ENCODE measurements at places on chromosomes 11 and 22. TPM values are rescaled to one million over a fixed set of nuclear protein-coding genes. Genes with fewer than 3 reads are reported as not detected.

The ATM gene
- 34.1 TPM for total RNA-seq

DNA sequence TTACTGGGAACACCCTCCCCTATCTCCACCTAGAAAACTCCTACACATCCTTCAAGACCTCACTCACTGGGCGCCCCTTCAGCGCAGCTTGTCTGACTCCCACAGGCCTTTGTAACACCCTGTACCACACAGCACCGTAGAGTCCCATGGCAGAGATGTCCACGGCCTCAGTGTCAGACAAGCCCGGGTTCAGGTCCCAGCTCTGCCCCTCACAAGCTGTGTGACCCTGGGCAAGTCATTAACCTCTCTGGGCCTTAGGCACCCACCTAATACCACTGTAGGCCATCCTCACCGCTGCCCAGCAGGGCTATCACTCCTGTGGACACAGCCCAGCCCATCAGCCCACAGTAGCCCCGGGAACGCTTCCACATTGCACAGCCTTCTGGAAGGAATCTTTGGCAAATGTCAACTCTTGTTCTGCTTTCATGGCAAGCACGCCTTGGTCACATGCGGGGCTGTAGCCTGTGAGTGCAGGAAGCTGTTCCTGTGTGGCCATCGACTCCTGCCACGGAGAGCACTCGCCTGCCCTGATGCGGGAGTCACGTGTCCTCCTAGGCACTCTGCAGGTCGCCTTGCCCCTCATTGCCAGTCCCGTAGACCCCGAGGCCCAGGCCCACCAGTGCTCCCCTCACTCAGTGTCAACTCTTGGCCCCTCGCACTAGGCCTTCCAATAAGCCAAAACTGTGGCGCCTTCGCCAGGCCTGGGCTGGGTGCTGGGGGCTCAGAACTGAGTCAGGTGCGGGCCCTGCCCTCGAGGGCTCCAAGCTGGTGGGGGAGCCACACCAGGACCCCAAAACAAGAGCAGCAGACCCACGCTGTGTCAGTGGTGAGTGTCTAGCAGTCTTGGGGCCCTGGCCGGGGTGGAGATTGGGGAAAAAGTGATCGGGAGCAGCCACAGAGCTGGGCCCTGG lies 32.9 kb upstream of the RFPL3 start:
- no peak overlapping the region for H3K27ac ChIP-seq
- no peaks in the 10 kb centered on the region for H3K36me3 ChIP-seq
- no peaks in the 10 kb centered on the region for H3K27me3 ChIP-seq
- peak; percentile 89 for DNase-seq

DNA sequence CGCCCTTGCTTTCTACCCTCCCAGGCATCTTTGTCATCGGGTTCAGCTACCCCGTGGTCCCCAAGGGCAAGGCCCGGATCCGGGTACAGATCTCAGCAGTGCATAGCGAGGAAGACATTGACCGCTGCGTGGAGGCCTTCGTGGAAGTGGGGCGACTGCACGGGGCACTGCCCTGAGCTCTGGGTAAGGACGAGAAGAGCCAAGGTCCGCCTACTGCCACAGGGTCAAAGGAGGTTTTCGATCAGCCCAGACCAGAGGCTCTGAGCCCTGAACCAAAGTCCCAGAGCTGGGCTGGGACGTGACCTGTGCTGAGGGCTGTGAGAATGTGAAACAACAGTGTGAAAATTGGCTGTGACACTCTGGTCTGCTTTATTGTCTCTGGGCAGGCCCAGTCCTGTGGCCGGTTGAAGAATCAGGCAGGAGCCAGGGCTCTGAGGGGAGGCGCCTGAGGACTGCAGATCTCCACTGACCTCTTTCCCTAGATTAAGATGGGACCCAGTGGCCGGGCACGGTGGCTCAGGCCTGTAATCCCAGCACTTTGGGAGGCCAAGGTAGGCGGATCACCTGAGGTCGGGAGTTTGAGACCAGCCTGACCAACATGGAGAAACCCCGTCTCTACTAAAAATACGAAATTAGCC lies 6.5 kb upstream of the GALR3 start:
- no peak for DNase-seq
- no peak overlapping the region for H3K27ac ChIP-seq
- H3K4me3 ChIP-seq = no peak overlapping the region
- peaks cover 30% of the 10 kb centered on the region for H3K36me3 ChIP-seq
- peaks cover 21% of the 10 kb centered on the region for H3K4me1 ChIP-seq

DNA sequence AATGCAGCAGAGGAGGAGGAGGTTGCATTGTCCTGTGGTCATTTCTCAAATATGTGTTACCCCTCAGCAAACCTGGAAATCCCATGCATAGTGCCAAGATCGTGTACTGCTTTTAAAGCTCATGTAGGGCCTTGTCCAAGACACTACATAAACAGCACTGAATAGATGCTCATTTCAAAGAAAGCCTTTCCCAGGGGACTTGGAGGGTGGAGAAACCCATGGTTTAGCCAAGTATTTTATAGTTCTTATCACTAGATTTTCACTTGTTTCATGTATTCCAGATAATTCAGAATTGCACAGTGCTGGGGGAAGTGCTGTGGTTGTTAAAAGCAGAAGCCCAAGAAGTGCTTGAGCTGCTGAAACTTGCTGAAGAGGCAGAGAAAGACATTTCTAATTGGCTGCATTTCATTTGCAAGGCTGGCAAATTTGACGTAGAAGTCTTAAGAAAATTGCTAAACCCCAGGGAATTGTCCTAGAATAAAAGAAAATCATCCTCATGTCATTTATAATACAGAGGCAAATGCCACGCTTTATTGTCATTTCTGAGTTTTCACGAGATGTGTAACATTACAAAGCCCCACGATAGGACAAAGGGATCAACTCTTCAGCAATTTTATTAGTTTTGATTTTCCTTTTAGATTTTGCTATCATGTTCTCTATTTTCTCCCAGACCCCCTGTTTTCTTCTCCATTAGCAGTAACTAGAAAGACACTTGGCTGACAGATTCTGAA lies 20.1 kb downstream of the CSRP3 start:
- H3K27me3 ChIP-seq = no peaks in the 10 kb centered on the region
- H3K4me1 ChIP-seq = no peaks in the 10 kb centered on the region
- no peak overlapping the region for H3K27ac ChIP-seq
- H3K36me3 ChIP-seq = no peaks in the 10 kb centered on the region

GRCh38 chr22:37896181-37896592 lies 9.9 kb upstream of the MICALL1 start:
- H3K27me3 ChIP-seq = no peaks in the 10 kb centered on the region
- no peak overlapping the region for H3K4me3 ChIP-seq
- H3K36me3 ChIP-seq = peaks cover 4% of the 10 kb centered on the region
- no peak for DNase-seq
- peak overlapping the region; percentile 68 for H3K27ac ChIP-seq
- H3K4me1 ChIP-seq = peaks cover 24% of the 10 kb centered on the region

DNA sequence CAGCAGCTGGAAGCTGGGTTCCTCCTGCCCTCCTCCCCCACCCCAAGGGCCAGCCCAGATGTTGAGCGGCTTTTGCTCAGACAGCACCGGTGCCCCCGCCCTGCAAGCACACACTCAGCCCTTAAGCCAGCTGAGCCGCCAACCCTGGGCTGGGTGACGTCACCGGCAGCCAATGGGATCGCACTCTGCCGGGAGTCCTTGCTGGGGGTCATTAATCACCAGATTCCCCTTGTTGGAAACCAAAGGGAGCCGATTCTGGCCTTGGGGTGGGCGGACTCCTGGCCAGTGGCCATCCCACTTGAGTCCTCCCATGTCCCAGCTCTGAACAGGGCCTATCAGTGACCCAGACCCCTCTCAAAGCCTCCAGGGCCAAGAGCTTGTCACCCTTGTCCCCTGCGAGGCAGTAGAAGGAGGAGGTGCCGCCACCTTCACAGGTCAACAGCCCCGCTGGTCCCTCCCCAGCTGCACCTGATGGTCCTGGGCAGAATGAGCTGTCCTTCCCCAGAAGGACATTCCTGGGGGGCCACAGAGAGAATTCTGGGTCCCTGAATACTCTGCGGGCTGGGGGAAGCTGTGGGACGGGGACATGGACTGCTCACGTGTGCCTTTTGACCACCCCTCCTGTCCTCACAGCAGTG lies 7.4 kb downstream of the DUSP8 start:
- DNase-seq = no peak
- peak overlapping the region; percentile 51 for H3K27ac ChIP-seq
- peak overlapping the region; percentile 7 for H3K4me3 ChIP-seq
- H3K27me3 ChIP-seq = no peaks in the 10 kb centered on the region

DNA sequence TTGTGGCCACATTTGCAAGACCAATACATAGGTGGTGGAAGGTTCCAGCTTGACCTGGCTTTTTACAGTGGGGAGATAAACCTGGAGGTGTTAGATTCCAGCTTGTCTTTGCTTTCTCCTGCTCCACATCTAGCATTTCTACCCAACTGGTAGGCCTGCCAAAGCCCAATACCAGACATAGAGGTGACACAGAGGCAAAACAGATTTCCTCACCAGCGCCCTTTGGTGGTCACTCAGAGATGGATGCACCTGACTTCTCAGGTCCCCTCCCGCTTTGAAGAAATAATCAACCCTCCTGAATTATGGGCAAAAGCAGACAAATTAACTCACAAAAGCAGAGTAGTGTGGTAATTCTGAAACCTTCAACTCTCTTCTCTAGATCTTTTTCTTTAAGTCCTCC lies 1356.2 kb downstream of the FAM181B start:
- H3K27ac ChIP-seq = no peak overlapping the region
- no peak overlapping the region for H3K4me3 ChIP-seq
- DNase-seq = no peak
- H3K36me3 ChIP-seq = no peaks in the 10 kb centered on the region
- H3K27me3 ChIP-seq = no peaks in the 10 kb centered on the region

DNA sequence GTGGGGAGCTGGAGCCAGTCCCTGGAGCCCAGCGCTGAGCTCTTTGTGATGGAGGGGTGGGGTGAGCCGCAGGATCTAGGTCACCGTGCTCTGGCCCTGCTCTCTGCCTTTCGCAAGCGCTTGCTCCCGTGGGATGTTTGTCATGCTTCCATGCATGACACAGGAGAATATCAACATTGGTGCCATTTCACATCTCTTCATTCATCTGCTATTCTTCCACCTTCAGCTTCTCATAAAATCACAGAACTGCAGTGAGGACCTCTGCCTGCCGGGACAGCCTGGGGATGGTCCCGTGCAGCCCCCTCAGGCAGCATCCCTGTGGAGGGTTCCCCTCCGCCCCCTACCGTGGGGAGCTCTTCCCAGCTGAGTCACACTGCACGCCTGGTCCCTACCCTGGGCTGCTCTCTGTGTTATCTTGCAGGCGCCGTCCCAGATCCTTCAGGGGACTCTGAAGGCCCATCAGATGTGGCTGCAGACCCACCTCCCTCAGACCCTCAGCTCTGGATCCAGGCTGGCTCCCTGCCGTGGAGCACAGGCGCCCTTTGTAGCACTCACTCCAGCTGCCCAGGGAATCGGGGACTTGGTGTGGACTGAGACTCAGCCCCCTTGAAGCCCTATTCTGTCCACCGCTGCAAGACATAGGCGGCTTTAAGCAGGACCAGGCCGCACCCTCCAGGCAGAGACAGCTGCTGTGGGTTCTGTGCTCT lies 5.1 kb upstream of the SEPTIN5 start:
- no peaks in the 10 kb centered on the region for H3K36me3 ChIP-seq
- no peak overlapping the region for H3K27ac ChIP-seq
- no peaks in the 10 kb centered on the region for H3K27me3 ChIP-seq
- H3K4me3 ChIP-seq = no peak overlapping the region
- DNase-seq = no peak
- H3K4me1 ChIP-seq = peaks cover 20% of the 10 kb centered on the region

DNA sequence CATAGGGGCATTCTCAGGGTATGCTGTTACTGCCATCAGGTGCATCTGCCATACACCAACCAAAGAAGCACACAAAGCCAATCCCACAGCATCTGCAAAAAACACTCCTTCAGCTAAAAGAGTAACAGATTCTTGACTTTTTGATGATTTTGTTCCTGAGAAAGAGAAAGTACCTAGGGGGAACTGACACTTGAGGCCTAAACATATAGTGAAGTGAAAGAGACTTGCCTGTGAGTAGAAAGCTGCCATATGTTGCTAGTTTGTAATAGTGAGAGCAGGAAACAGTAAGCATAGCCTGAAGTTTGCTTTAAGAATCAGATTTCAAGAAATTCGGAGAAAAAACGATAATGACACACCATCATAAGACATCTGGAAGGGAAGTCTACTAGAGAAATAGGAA lies 97.9 kb upstream of the CTSC start:
- H3K27me3 ChIP-seq = no peaks in the 10 kb centered on the region
- H3K4me3 ChIP-seq = no peak overlapping the region
- no peaks in the 10 kb centered on the region for H3K36me3 ChIP-seq
- H3K4me1 ChIP-seq = no peaks in the 10 kb centered on the region
- H3K27ac ChIP-seq = no peak overlapping the region
- DNase-seq = no peak

GRCh38 chr11:134945993-134946392 lies 534.0 kb upstream of the B3GAT1 start:
- no peaks in the 10 kb centered on the region for H3K27me3 ChIP-seq
- H3K27ac ChIP-seq = no peak overlapping the region
- H3K36me3 ChIP-seq = no peaks in the 10 kb centered on the region
- no peaks in the 10 kb centered on the region for H3K4me1 ChIP-seq
- DNase-seq = no peak

- H3K27ac ChIP-seq = no peak overlapping the region
- H3K4me1 ChIP-seq = no peaks in the 10 kb centered on the region
- no peaks in the 10 kb centered on the region for H3K27me3 ChIP-seq
- DNase-seq = no peak
- no peaks in the 10 kb centered on the region for H3K36me3 ChIP-seq
Measured at GRCh38 chr11:15278128-15278527, 163.4 kb downstream of the INSC start.

The MYO18B gene
- under 0.01 TPM for total RNA-seq

GRCh38 chr11:92111287-92111686 lies 113.3 kb upstream of the FAT3 start:
- H3K4me3 ChIP-seq = no peak overlapping the region
- H3K36me3 ChIP-seq = no peaks in the 10 kb centered on the region
- no peaks in the 10 kb centered on the region for H3K4me1 ChIP-seq
- no peaks in the 10 kb centered on the region for H3K27me3 ChIP-seq
- no peak for DNase-seq
- H3K27ac ChIP-seq = no peak overlapping the region

Measured in esophagus muscularis mucosa (tissue), 4 donors.